T-helper 2 cell treated with Interferon-gamma antibody and Interleukin-4, amounts not matched to agents 5 μg/mL and 100 μg/mL, for 36 hours (primary cell): ENCODE measurements at places on chromosomes 16 and 17.

DNA sequence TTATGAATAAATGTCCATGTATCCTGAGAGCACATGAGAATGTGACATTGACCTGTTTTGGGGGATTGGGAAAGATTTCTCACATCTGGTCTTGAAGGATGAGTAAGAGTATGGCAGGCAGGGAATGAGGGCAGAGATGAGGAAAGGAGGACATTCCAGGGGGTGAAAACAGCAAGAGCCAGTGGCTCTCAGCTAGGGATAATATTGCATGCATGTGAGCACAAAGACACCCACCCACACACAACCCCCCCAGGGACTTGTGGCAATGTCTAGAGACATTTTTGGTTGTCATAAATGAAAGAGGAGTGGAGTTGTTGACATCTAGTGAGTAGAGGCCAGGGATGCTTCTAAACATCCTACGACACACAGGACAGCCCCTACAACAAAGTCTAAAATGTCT, 6.0 kb downstream of the MYO1D start:
- no peak overlapping the region for H3K4me3 ChIP-seq
- H3K27me3 ChIP-seq: peaks cover 13% of the 10 kb centered on the region
- H3K36me3 ChIP-seq: no peaks in the 10 kb centered on the region
- peaks cover 6% of the 10 kb centered on the region for H3K4me1 ChIP-seq
- no peak for DNase-seq

- H3K27me3 ChIP-seq: no peaks in the 10 kb centered on the region
- no peaks in the 10 kb centered on the region for H3K4me1 ChIP-seq
- no peak overlapping the region for H3K4me3 ChIP-seq
- DNase-seq: no peak
- H3K27ac ChIP-seq: no peak overlapping the region
Measured at GRCh38 chr16:19578378-19578971, 23.0 kb downstream of the VPS35L start.

- no peak overlapping the region for H3K4me3 ChIP-seq
- H3K36me3 ChIP-seq: no peaks in the 10 kb centered on the region
- no peak for DNase-seq
- no peak overlapping the region for H3K27ac ChIP-seq
- H3K4me1 ChIP-seq: peaks cover 7% of the 10 kb centered on the region
Measured at GRCh38 chr17:35750526-35751395, 2.3 kb downstream of the GAS2L2 start.

DNA sequence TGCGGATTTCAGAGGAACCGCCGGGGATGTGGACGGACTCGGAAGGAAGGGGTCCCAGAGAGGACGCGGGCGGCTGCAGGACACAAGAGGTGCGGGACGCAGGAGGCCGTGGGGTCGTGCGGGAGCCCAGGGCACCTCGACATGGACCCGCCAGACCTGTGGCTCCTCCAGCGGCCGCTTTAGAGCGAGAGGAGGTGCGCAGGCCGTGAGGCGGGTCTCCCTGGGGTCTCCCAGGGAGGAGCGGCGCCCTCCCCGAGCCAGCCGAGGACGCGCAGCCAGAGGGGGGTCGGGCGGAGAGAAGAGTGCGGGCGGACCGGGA, 6.8 kb upstream of the FLYWCH1 start:
- H3K4me1 ChIP-seq: peaks cover 14% of the 10 kb centered on the region
- H3K36me3 ChIP-seq: no peaks in the 10 kb centered on the region
- peak; percentile 26 for DNase-seq
- peak overlapping the region; percentile 95 for H3K4me3 ChIP-seq

DNA sequence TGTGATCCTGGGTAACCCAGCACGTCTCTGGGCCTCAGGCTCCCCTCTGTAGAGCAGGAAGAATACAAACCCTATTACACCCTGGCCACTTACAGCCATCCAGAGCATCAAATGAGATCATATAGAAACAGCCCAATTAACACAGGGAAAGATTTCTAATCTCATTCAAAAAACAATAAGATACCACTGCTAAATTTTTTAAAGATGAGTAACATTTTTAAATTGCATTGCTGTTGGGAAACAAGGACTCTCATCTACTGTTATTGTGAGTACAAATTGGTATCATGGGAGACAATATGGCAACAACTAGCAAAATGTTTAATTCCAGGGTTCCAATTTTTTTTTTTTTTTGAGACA, 41.1 kb downstream of the SRL start:
- DNase-seq: no peak
- H3K4me1 ChIP-seq: peaks cover 5% of the 10 kb centered on the region
- H3K4me3 ChIP-seq: no peak overlapping the region
- no peaks in the 10 kb centered on the region for H3K36me3 ChIP-seq
- peaks cover 5% of the 10 kb centered on the region for H3K27me3 ChIP-seq

DNA sequence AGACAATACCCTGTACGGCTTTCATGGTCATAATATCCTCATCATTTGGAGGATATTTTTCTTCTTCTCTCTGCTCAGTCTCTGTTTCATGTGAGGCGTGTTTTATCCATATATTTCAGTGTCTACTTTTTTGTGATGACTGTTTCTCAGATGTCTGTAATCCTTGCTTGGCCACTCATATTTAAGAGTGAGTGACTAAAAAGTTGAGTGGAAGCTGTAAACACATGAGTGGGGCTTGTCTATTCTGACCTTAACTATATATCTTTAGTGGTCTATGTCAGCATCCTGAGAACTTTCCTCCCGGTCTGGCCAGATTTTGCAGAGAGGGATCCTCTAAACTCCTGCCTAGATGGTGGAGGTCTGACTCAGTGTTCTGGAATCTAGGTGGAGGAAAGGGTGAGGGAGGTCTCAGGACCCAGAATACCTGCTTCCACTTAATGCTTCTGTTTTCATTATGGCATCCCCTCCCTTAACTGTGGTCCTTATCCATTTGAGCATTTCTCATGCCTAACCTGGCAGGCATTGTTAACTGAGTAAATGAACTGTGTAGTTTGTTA, 6.0 kb downstream of the DDX19B start:
- H3K4me3 ChIP-seq: no peak overlapping the region
- DNase-seq: no peak
- H3K36me3 ChIP-seq: peaks cover 34% of the 10 kb centered on the region
- peaks cover 24% of the 10 kb centered on the region for H3K4me1 ChIP-seq
- no peaks in the 10 kb centered on the region for H3K27me3 ChIP-seq

GRCh38 chr16:7303660-7304200, 28.9 kb upstream of the RBFOX1 start:
- DNase-seq: no peak
- no peaks in the 10 kb centered on the region for H3K27me3 ChIP-seq
- H3K27ac ChIP-seq: no peak overlapping the region
- no peak overlapping the region for H3K4me3 ChIP-seq
- no peaks in the 10 kb centered on the region for H3K4me1 ChIP-seq

GRCh38 chr16:678209-678857, 1.9 kb upstream of the STUB1 start:
- no peak overlapping the region for H3K27ac ChIP-seq
- H3K4me3 ChIP-seq: no peak overlapping the region
- peaks cover 4% of the 10 kb centered on the region for H3K27me3 ChIP-seq
- peaks cover 15% of the 10 kb centered on the region for H3K36me3 ChIP-seq
- DNase-seq: no peak

- H3K36me3 ChIP-seq: no peaks in the 10 kb centered on the region
- peaks cover 26% of the 10 kb centered on the region for H3K27me3 ChIP-seq
- no peak overlapping the region for H3K4me3 ChIP-seq
- peaks cover 3% of the 10 kb centered on the region for H3K4me1 ChIP-seq
- H3K27ac ChIP-seq: no peak overlapping the region
Measured at GRCh38 chr17:56653877-56654276, 60.4 kb downstream of the NOG start.

DNA sequence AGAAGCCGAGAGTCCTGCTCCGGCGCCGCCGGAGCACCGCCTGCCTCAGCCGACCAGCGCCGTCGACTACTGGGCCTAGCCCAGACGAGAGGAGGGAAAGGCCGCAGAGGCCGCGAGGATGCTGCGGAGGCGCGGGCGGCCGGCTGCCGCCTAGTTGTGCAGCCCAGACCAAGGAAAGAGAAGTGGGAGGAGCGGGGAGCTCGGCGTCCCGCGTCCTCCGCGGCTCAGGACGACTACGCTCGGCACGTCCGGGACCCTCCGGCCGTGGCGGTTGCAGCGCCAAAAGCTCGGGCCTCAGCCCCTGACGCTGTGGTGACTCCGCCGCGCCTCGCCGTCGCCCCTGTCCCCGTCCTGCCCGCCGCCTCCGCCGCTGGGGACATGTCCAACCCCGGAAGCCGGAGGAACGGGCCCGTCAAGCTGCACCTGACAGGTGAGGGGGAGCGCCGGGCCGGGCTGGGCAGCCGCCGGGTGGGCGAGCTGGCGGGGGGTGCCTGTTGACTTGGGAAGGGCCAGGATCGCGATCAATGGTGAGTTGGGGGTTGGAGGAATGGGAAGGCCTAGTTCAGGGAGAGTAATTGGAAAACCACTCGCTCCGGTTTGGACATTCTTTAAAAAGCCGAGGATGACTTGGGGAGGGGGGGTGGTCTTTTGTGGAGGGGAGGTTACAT, 37.7 kb downstream of the RNF135 start:
- peaks cover 8% of the 10 kb centered on the region for H3K36me3 ChIP-seq
- peak overlapping the region; percentile 61 for H3K27ac ChIP-seq
- peak; percentile 45 for DNase-seq
- H3K4me3 ChIP-seq: peak overlapping the region; percentile 82
- peaks cover 22% of the 10 kb centered on the region for H3K27me3 ChIP-seq
- H3K4me1 ChIP-seq: peaks cover 21% of the 10 kb centered on the region

GRCh38 chr16:88924834-88925539, 52.0 kb downstream of the CBFA2T3 start:
- no peak overlapping the region for H3K27ac ChIP-seq
- no peaks in the 10 kb centered on the region for H3K27me3 ChIP-seq
- no peak for DNase-seq
- no peak overlapping the region for H3K4me3 ChIP-seq

DNA sequence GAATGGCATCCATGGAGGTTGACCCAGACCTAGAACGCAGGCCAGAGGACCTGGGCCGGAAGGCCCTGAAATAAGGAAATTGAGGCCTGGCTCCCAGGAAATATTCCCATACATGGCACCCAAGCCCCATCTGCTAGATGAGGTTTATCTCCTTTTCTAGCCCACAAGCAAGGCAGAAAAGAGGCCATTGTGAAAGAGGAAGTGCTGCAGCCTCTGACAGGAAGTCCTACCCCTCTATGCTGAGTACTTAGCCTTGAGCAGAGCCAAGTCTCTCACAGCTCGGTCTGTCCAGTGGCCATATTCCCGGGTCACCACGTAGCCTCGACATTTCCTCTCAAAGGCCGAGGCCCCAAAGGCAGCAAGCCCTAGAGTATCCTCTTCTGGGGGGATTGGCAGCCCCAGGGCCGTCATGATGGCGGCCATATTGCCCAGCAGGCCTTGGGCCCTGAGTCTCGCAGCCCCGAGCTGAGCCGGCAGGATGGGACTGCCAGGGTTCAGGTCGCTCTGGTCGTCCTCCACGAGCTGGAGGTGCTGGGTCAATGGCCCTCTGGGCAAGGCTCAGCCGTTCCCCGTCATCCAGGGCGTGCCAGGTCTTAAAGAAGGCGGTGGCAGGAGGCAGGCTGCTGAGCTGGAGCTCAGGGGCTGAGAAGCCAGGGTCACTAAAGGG, 7.8 kb downstream of the CTF1 start:
- H3K27ac ChIP-seq: peak overlapping the region; percentile 99
- H3K4me1 ChIP-seq: peaks cover 32% of the 10 kb centered on the region
- no peaks in the 10 kb centered on the region for H3K27me3 ChIP-seq
- no peak for DNase-seq
- H3K4me3 ChIP-seq: no peak overlapping the region

DNA sequence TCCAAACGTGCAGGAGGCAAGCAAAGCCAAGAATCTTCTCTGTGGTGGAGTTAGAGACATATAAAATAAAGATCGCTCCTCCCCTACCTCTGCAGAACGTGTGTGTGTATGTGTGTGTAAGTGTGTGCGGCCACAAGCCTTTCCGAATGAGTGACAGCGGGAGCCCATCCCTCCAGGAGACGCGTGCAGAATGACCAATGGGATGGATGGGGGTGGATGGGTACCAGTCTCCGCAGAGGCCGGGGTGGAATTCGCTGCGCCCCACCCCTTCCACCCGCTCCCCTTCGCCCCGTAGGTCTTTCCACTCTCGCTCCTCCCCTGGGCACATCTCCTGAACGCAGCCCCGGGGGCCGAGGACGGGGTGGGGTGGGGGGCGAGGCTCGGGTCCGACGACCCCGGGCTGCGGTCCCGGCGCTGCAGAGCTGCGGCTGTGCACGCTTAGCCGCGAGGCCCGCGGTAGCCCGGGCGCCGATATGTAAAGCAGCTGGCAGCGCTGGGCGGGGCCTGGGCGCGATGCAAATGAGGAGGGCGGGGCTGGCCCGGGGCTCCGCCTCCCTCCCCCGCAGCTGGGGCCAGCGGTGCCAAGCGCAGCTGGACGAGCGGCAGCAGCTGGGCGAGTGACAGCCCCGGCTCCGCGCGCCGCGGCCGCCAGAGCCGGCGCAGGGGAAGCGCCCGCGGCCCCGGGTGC, at the start of gene PRKCB:
PRKCB (plus strand) TSS at position 594 of the 688 bp plus-strand sequence.
- no peaks in the 10 kb centered on the region for H3K27me3 ChIP-seq
- peak within 1 kb of the TSS; percentile 76 for H3K27ac ChIP-seq
- H3K4me3 ChIP-seq: peak within 1 kb of the TSS; percentile 94
- H3K36me3 ChIP-seq: peaks cover 31% of the 10 kb centered on the region

- H3K4me1 ChIP-seq: peaks cover 12% of the 10 kb centered on the region
- no peaks in the 10 kb centered on the region for H3K36me3 ChIP-seq
- H3K27me3 ChIP-seq: peaks cover 20% of the 10 kb centered on the region
- no peak overlapping the region for H3K4me3 ChIP-seq
Measured at GRCh38 chr16:11651796-11652195, 16.5 kb upstream of the SNN start.

GRCh38 chr17:79039171-79039570, 15.2 kb downstream of the C1QTNF1 start:
- H3K4me3 ChIP-seq: no peak overlapping the region
- H3K36me3 ChIP-seq: no peaks in the 10 kb centered on the region
- DNase-seq: no peak
- H3K27me3 ChIP-seq: no peaks in the 10 kb centered on the region

DNA sequence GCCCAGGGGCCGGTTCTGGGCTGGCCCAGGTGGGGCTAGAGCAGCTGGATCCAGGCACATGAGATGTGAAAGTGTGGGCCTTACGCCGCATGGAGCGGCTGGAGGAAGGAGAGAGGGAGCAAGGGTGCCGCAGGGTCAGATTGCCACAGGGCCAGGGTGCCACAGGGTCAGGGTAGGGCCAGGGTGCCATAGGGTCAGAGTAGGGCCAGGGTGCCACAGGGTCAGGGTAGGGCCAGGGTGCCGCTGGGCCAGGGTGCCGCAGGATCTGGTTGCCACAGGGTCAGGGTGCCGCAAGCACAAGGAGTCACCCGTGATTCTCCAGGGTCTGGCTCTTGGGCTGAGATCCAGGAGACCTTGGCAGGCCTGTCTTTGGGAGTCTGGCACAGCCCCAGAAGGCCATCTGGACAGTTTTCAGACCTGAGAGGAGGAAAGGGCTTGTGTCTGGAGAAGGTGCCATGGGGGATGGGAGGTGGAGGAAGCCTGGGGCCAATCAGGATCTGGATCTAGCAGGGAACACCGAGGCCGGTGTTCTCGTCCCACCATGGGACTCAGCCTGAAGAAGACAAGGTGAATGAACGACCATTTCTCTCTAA, 13.1 kb upstream of the LASP1NB start:
- H3K4me3 ChIP-seq: no peak overlapping the region
- peaks cover 30% of the 10 kb centered on the region for H3K36me3 ChIP-seq
- no peak overlapping the region for H3K27ac ChIP-seq
- no peaks in the 10 kb centered on the region for H3K27me3 ChIP-seq
- peaks cover 5% of the 10 kb centered on the region for H3K4me1 ChIP-seq

- H3K4me1 ChIP-seq: no peaks in the 10 kb centered on the region
- no peak overlapping the region for H3K4me3 ChIP-seq
- H3K27me3 ChIP-seq: no peaks in the 10 kb centered on the region
- DNase-seq: no peak
- no peaks in the 10 kb centered on the region for H3K36me3 ChIP-seq
Measured at GRCh38 chr17:14760212-14760611, 459.3 kb downstream of the HS3ST3B1 start.

GRCh38 chr17:21140911-21141310, 14.1 kb downstream of the DHRS7B start:
- DNase-seq: no peak
- H3K36me3 ChIP-seq: peaks cover 18% of the 10 kb centered on the region
- H3K4me1 ChIP-seq: no peaks in the 10 kb centered on the region

GRCh38 chr17:35046245-35046644, 17.3 kb downstream of the RFFL start:
- H3K4me1 ChIP-seq: peaks cover 41% of the 10 kb centered on the region
- H3K27me3 ChIP-seq: no peaks in the 10 kb centered on the region
